ENCODE measurements at places on chromosomes 2 and 18.

DNA sequence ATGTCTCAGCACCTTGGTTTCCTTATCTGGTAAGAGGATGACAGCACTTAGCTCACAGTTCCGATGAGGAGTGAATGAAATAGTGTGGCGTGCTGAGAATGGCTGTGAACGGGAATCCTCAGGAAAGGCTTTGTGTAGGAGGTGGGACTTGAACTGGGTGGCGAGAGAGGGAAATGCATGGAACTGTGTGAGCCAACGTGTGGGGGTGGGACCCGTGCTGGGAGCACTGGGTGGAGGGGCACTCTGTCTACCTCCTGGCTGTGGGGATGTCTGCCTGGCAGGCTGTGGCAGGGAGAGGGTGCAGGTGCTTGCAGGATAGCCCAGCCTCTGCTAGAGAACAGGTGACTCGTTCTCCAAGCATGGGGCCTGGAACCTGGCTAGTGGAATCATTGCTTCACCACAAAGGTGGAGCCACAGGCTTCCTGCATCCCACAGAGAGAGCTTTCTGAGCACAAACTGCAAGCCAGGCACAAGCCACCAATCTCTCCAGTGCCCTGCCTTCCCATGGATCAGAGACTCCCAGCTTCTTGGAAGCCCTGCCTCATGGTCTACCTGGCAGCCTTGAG lies 145.2 kb downstream of the CELF4 start:
- no peak for DNase-seq

DNA sequence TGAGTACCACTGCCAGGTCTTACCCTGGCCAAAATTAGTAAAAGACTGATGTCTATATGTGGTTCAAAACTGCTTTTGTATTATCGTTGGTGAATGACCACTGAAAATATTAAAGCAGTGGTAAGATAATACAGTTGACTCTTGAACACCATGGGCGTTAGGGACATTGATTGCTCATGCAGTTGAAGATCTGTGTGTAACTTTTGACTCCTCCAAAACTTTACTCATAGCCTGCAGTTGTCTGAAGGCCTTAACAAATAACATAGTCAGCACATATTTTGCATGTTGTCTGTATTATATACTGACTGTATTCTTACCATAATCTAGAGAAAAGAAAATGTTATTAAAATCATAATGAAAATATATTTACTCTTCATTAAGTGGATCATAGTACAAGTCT lies 5.8 kb upstream of the ANKRD12 start:
- DNase-seq, result no peak

DNA sequence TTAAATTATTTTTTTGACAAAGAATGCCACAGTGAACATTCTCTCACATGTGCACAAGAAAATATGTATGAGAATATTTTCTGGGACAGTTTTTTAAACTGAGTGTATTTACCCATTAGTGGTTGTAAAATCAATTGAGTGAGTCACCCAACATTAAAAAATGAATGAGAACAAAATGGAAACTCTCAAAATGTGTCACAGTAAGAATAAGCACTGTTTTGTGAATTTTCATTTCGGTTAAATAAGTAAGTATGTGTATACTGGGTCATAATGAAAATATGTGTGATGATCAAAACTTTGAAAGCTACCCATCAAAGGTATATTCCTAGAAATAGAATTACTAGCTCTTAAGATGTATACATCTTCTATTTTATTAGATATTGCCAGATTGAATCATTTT lies 11.6 kb downstream of the BABAM2 start:
- no peak for DNase-seq

GRCh38 chr2:121722479-121722878 lies 14.2 kb downstream of the NIFK start:
- no peak for DNase-seq

- DNase-seq, result no peak
Observed at GRCh38 chr2:205850611-205851010, 168.3 kb downstream of the NRP2 start.

GRCh38 chr2:42755191-42755880 lies 8.6 kb downstream of the OXER1 start:
- no peak for DNase-seq

GRCh38 chr2:188977317-188977716 lies 3.1 kb downstream of the COL3A1 start:
- DNase-seq, result no peak

DNA sequence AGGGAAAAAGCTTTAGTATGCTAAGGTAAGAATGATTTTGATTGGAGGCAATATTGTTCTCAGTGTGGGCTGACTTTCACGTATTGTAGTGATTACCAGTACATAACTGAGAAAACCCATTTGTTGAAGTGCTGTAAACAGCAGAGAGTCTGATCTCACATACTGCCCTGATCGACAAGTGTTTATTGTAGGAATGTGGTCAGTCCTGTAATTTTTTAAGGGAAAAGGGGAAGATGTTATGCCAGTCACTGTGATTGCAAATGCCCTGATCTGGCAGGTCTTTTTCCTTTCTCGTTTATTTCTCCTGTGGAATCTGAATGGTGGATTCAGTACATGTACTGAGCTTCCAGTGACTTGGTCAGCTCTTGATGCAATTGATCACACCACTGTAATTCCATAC lies 11.5 kb downstream of the SPATS2L start:
- no peak for DNase-seq

GRCh38 chr2:162072976-162073887 lies 783 bp downstream of the DPP4 start:
- peak; percentile 22 for DNase-seq

GRCh38 chr2:201821080-201821479 lies 14.7 kb downstream of the CDK15 start:
- DNase-seq, result no peak

DNA sequence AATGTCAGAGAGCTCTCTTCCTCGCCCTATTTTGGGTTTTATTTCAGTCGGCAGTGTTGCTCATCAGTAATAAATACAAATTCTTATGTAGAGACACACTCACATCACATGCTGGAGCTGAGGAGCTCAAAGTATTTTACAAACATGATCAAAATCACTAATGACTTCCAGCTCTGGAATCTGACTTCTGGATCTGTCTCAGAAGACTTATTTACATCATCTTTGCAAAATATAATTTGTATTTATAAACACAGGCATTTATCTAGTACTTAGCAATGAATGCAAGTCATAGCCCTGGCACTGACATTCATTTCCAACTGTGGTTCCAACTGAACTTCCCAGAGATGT lies 327.1 kb downstream of the NCKAP5 start:
- no peak for DNase-seq

- no peak for DNase-seq
Observed at GRCh38 chr2:195570329-195570728, 86.7 kb upstream of the SLC39A10 start.

DNA sequence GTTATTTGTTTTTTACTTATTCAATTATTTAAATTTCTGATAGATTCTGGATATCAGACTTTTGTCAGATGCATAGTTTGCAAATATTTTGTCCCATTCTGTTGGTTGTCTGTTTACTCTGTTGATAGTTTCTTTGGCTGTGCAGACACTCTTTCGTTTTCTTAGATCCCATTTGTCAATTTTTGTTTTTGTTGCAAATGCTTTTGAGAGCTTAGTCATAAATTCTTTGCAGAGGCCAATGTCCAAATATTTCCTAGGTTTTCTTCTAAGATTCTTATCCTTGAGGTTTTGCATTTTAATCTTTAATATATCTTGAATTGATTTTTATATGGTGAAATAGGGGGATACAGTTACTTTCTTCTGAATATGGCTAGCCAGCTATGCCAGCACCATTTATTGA lies 112.7 kb upstream of the SESTD1 start:
- no peak for DNase-seq

- no peak for DNase-seq
Observed at GRCh38 chr2:120626566-120626965, 109.1 kb upstream of the GLI2 start.

DNA sequence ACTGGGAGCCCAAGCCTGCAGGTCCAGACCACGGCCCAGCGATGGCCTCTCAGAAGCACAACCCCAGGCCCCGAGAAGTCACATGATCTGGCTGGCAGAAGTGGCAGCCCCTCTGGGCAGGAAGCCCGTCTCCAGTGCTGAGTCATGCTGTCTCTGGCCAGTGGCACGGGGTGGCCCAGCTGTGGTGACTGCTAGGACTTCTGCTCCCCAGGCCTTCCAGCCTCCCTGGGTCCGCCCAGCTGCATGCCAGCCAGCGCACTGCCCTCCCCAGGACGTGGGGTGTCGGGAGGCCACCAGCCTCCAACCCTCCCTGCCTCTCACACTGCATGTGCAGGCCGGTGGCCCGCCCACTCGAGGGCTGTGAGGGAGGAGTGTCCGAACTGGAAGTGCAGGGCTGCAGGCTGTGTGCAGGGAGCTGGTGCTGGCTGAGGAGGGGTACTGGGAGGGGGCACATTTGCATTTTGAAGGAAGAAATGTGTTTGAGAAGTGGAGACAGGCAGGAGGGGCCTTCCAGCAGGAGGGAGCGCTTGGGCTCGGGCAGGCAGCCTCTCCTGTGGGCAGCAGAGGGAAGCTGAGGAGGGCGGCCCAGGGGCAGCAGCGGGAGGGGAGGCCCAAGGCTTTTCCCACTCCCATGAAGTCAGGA lies 17.0 kb upstream of the HPCAL1 start:
- DNase-seq, result no peak

GRCh38 chr2:178322068-178322467 lies 127.8 kb downstream of the OSBPL6 start:
- no peak for DNase-seq

- no peak for DNase-seq
Observed at GRCh38 chr18:56563568-56563967, 74.8 kb downstream of the TXNL1 start.

GRCh38 chr2:119950966-119951365 lies 61.9 kb upstream of the EPB41L5 start:
- no peak for DNase-seq
